Prostate gland (tissue), 2 donors: ENCODE measurements at places on chromosomes 7 and 10. TPM values are rescaled to one million over a fixed set of nuclear protein-coding genes. Genes with fewer than 3 reads are reported as not detected.
A peak's percentile ranks its signal among the peaks of the same experiment; 100 is the strongest.

Gene PAPSS2
- 9.0 TPM for total RNA-seq

Gene ARL5B
- total RNA-seq: 10.7 TPM

GRCh38 chr7:102425639-102426267 is 7.6 kb upstream of the ORAI2 start:
- no peaks in the 10 kb centered on the region for H3K4me1 ChIP-seq
- H3K36me3 ChIP-seq: no peaks in the 10 kb centered on the region
- no peaks in the 10 kb centered on the region for H3K27me3 ChIP-seq

DNA sequence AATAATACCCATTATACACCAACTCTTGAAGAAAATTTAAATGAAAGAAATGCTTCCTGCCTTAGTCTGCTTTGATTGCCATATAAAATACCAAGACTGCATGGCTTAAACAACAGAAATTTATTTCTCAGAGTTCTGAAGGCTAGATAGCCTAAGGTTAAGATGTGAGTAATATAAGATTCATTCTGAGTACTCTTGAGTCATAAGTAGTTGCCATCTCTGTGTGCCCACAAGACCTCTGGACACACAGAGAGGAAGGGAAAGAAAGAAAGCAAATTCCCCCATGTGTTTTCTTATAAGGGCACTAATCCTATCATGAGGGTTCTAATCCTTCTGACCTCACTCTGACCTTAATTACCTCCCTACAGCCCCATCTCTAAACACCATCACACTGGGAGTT is 201.2 kb downstream of the PTN start:
- H3K36me3 ChIP-seq: no peaks in the 10 kb centered on the region
- no peaks in the 10 kb centered on the region for H3K27me3 ChIP-seq
- no peak overlapping the region for H3K4me3 ChIP-seq
- H3K27ac ChIP-seq: no peak overlapping the region

GRCh38 chr10:12412666-12413368 is 63.5 kb downstream of the CAMK1D start:
- no peak for DNase-seq
- no peaks in the 10 kb centered on the region for H3K27me3 ChIP-seq
- H3K36me3 ChIP-seq: no peaks in the 10 kb centered on the region
- no peak overlapping the region for H3K27ac ChIP-seq
- H3K4me3 ChIP-seq: no peak overlapping the region

Gene ANKRD30A
- total RNA-seq: not detected

DNA sequence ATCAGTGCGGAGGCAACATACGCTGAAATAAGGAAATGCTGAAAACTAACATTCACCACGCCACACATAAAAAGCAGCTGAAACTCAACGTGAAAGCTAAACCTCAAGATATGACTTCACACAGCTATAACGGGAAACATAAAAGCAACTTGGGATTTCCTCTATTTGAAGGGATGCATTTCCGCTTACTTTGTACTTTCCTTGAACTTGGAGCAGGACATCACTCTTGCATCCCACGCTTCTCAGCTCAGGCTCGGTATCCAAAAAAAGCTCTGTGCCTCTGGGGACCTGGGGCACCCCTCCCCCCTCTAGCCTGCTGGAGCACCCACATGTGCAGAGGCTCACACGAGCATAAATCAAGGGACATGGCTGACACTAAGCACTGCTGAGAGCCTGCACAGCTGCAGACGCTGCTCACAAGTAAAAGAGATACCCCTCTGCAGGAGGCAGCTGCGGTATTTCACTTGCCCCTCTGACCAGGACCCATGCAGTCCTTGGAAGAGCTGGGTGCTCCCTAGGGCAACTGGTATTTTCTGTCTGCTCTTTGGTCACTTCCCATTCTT is 34.2 kb downstream of the PARD3 start:
- no peaks in the 10 kb centered on the region for H3K4me1 ChIP-seq
- no peak overlapping the region for H3K4me3 ChIP-seq
- no peaks in the 10 kb centered on the region for H3K27me3 ChIP-seq
- no peaks in the 10 kb centered on the region for H3K36me3 ChIP-seq

Gene EBF3
- total RNA-seq: 1.5 TPM

Gene SHTN1
- total RNA-seq: 45.8 TPM

GRCh38 chr7:26162431-26162830 is 10.4 kb downstream of the NFE2L3 start:
- no peaks in the 10 kb centered on the region for H3K4me1 ChIP-seq
- H3K27ac ChIP-seq: no peak overlapping the region
- H3K27me3 ChIP-seq: no peaks in the 10 kb centered on the region
- H3K36me3 ChIP-seq: no peaks in the 10 kb centered on the region
- H3K4me3 ChIP-seq: no peak overlapping the region

DNA sequence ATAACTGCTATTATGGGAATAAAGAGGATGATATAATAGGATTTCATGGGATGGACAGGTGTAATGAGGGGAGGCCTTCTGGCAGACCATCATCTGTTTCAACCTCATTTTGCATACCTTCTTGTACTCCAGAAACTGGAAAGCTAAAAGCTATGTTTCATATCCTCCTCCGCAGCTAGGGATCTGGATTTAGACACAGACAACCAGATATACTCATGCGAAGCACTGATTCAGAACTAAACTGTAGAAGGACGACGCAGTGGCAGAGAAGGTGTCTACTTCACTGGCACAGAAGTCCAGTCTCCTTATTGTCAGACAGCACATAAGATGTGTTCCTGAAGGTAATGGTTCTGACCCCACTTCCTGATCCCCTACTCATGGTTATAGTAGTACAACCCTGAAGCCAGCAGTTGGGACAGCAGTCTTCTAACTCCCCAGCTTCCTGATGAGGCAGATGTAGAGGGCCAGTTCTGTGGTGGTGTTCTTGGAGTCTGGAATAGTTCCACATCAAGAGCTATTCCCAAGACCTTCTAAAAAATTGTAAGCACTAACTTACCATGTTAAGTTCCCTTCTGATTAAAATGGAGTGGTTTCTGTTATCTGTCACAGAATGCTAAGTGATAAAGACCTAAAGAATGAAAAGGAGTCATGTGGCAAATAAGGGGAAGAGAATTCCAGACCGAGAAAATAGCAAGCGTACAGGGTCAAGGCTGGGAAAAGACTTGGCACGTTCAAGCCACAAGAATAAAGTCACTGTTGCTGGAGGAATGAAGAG is 550.3 kb downstream of the GRM8 start:
- no peaks in the 10 kb centered on the region for H3K4me1 ChIP-seq
- H3K36me3 ChIP-seq: no peaks in the 10 kb centered on the region
- H3K4me3 ChIP-seq: no peak overlapping the region
- H3K27me3 ChIP-seq: no peaks in the 10 kb centered on the region

DNA sequence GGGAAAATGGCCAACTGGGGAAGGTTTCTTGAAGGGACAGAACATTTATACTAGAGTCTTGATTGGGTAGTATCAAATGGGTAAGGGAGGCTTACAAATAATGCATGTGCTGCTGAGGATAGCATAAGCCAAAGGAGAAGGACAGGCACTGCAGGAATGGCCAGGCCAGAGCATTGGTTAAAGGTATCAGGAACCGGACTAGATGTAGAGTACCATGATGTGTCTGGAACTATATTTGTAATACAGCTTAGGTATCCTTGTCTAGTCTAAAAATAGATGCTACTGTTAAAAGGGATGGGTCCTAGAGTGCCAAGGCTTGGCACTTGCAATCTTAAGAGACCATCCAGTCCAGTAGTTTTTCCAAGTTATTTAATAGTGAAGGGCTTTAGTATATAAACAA is 20.3 kb downstream of the TMEM243 start:
- H3K4me1 ChIP-seq: no peaks in the 10 kb centered on the region
- H3K27me3 ChIP-seq: no peaks in the 10 kb centered on the region
- H3K27ac ChIP-seq: no peak overlapping the region

DNA sequence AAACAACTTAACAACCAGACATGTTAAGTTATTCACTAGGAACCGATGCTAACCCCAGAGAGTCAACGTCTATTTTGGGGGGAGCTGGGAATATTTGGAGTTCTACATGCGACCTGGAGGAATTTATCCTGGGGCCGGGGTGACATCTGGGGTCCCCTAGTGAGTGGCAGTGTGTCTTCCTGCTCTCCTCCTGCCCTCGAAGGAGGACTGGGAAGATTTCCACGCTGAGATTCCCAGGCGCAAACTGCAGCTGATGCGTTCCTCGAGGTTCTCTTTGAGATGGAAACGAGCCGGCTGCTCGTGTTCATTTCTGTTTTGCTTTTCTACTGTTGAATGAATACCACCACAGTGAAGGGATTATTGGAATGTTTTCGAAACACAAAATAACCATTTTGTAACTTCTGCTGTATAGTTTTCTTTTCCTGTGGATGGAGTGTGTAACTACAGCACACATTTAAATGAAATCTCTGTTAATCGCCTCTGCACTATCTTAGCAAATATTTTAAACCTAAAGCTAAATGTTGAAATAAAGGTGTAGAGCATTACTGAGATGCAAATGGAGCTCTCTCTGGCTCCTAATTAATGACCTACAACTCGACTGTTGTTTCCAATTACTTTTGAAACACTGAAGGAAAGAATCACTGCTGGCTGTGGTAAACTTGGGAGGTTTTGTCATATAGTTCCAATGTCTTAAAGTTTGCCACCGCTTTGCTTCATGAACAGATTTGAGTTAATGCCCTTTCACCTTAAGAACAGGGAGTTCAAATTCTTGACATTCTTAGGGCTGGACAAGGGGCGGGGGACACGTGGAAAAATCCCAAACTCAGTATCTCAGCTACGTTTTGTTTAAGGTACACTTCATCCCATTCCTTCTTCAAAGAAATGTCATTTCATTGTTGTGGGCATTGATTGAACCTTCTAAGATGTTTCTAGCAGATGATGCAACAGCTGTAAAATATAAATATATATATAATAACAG is 21.1 kb downstream of the GATA3 start:
- no peak overlapping the region for H3K27ac ChIP-seq
- DNase-seq: no peak
- no peaks in the 10 kb centered on the region for H3K36me3 ChIP-seq
- no peaks in the 10 kb centered on the region for H3K27me3 ChIP-seq

- H3K27ac ChIP-seq: peak within 1 kb of the TSS; percentile 82
- no peaks in the 10 kb centered on the region for H3K36me3 ChIP-seq
- H3K4me1 ChIP-seq: no peaks in the 10 kb centered on the region
- H3K4me3 ChIP-seq: peak within 1 kb of the TSS; percentile 99
Observed at GRCh38 chr7:140397784-140398750, at the start of gene SLC37A3. Gene SLC37A3, minus strand, starts transcription at chr7:140398530. Its CDS starts 16,004 bp downstream, at chr7:140382526.

- DNase-seq: no peak
- no peak overlapping the region for H3K4me3 ChIP-seq
- no peaks in the 10 kb centered on the region for H3K27me3 ChIP-seq
- no peaks in the 10 kb centered on the region for H3K4me1 ChIP-seq
Observed at GRCh38 chr7:93851536-93851935, 39.0 kb downstream of the TFPI2 start.

Gene RNLS
- 21.7 TPM for total RNA-seq

DNA sequence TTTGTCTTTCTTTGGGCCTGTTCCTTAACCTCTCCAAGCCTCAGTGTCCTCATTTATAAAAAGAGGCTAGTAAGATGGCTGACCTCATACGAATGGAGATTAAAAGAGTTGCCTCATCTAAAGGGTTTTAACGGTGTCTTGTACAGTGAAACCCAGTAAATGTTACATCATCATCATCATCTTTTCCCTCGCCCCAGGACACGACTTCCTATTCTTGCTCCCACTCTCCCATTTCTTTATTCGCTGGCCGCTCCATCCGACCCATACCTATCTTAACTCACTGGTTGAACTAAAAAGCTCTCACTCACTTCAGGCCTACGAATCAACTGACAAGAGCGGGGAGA is 554 bp downstream of the FRA10AC1 start:
- peak; percentile 8 for DNase-seq
- H3K36me3 ChIP-seq: no peaks in the 10 kb centered on the region
- H3K27me3 ChIP-seq: no peaks in the 10 kb centered on the region
- H3K27ac ChIP-seq: peak overlapping the region; percentile 79

GRCh38 chr7:134602881-134603451 is 43.7 kb upstream of the BPGM start:
- no peak for DNase-seq
- no peak overlapping the region for H3K27ac ChIP-seq
- no peaks in the 10 kb centered on the region for H3K36me3 ChIP-seq
- H3K4me1 ChIP-seq: no peaks in the 10 kb centered on the region

Gene POR
- total RNA-seq: 136 TPM

Gene NDUFB8
- total RNA-seq: 222 TPM

Gene C1QL3
- total RNA-seq: 2.6 TPM

Gene C10orf105
- 0.11 TPM for total RNA-seq

DNA sequence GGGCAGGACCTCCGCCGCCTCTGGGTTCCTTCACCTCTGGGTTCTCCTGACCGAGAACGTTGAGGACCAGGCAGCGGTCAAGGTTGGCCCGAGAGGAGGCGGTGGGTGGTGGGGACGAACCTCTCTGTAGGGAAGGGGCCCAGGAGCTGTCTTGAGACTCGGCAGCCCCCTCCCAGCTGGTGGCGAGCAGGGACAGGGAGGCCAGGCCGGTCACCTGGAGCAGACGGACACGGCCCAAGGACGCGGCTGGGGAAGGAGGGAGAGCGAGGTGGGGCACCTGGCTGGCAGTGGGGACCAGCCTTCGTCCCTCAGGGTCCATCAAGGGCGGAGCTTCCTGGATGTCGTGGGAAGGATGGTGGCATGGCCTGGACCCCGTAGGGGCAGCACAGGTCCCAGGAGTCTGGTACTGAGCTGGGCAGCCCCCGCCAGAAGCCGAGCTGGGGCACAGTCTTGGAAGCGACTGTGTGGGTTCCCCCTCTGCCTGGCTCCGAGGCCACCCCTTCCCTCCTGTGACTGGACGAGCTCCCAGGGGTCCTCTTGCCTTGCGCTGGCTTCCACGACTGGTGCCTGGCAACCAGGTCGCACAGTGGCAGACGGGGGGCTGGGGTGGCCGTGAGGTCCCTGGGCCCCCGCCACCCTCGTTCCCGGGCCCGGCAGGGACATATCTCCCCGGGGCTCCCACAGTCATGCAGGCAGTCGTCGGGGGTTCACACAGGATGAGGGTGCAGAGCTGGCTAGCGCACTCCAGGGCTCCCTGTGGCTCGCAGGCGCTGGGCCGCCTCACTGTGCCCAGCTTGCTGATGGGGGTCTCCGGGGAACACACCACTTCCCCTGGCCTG is 89.9 kb downstream of the DNAJB6 start:
- no peak overlapping the region for H3K4me3 ChIP-seq
- DNase-seq: no peak
- H3K27me3 ChIP-seq: no peaks in the 10 kb centered on the region
- no peak overlapping the region for H3K27ac ChIP-seq
- no peaks in the 10 kb centered on the region for H3K36me3 ChIP-seq

Gene OPN1SW
- not detected for total RNA-seq

DNA sequence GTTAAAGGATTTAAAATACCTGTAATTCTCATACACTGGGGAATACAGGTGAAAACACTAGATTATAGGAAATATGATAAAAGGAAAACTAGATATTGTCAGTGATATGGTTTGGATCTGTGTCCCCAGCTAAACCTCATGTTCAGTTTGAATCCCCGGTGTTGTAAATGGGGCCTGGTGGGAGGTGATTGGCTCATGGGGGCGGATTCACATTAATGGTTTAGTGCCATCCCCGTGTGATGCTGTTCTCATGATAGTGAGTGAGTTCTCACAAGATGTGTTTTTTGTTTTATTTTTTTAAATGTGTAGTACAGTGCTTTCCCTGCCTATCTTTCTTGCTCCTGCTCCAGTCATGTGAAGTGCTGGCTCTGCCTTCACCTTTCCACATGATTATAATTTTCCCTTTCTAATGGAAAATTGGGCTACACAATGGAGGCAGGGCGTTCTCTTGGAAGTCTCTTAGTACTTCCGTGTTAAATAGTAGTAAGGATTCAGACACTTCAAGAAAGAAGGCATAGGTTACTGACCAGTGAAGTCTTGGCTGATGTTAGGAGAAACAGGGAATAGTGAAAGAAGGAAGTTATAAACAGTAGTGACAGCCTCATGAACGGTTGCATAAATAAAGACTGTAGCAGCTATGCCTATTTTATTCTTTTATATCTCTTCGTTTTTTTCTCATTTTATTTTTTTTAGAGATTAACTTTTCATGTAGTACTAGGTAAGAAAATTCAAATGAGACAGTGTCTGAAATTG is 386.4 kb downstream of the SUGCT start:
- H3K36me3 ChIP-seq: no peaks in the 10 kb centered on the region
- no peak overlapping the region for H3K4me3 ChIP-seq
- H3K4me1 ChIP-seq: no peaks in the 10 kb centered on the region
- no peak overlapping the region for H3K27ac ChIP-seq
